ENCODE measurements at places on chromosomes 12 and 14.

GRCh38 chr14:73995977-73996378 is 23.1 kb downstream of the ENTPD5 start:
- no peak for DNase-seq

GRCh38 chr14:90940318-90940962 is 120.0 kb downstream of the RPS6KA5 start:
- DNase-seq: no peak

DNA sequence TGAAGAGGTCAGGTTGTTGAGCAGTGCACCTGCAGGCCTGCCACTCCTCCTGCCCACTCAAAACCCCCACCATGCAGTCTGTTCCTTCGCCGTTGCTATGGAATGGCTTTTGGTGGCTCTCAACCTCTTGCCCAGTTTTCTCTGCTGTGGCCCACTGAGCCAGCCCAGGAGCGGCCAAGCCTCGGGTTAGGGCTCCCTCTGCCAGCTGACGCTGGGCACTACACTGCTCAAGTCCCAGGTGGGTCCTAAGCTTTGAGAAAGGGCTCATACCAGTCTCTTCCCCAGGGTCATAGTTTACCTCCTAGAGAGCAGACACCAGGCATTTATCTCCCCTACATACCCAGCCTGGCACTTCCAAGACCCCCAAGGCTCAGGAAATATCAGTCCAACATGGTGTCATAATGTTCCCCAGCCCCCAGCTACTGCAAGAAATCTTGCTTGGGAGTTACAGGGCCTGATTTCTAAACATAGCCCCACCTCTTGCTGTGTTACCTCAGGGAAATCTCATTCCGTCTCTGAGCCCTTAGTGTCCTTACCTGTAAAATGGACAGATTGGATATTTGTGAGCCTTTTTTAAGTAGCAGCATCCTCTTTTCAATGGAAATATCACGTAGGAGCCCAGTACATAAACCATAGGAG is 59.4 kb downstream of the TSPAN11 start:
- DNase-seq: peak; percentile 46

GRCh38 chr12:124603100-124603541 is 35.7 kb upstream of the NCOR2 start:
- no peak for DNase-seq

GRCh38 chr14:21525571-21525961 is 580 bp downstream of the SALL2 start:
- DNase-seq: peak; percentile 72

- DNase-seq: no peak
Measured at GRCh38 chr14:98593361-98593761, 678.6 kb downstream of the BCL11B start.

- no peak for DNase-seq
Measured at GRCh38 chr14:52042371-52043289, 26.2 kb downstream of the NID2 start.

DNA sequence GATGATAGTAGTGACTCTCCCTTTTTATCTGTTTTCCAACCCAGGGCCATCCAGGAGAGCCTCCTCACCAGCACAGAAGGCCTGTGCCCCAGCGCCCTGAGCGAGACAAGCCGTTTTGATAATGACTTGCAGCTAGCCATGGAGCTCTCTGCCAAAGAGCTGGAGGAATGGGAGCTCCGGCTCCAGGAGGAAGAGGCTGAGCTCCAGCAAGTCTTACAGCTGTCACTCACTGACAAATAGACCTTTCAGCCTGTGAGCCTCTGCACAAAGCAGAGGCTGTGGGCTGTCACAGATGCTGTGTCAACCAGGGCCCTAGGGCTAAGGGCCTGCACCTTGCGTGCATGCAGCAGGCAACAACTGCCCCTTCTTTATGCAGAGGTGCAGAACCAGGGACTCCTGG is 11.0 kb downstream of the C12orf76 start:
- no peak for DNase-seq

DNA sequence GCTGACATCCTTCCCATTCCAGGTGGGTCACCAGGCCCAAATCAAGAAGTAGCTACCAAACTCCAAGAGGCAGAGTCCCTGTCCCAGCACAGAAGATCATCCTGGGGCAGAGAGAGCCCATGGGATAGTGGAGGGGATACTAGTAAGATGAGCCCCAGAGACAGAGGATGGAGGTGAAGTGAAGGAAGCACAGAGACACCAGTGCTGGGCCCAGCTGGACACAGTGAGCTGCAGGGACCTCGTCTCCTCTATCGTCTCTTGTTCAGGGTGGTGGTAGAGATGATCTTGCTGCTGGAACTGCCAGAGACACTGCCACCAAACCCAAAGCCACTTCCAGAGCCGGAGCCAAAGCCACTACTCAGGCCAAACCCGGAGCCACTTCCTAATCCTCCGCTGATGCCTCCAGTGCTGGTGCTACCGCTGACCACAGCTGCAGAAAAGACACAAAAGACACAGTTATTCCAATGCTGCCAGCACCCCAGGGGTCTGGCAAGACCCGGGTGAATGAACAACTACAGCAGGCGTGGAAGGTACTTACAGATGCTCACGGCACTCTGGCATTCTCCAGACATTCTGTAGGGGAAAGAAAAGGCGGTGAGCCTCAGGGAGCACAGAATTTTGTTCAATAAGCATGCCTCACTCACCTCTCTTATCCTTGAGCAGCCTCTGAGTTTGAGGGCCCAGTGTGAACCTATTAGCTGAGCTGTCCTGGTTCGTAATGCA is 6.9 kb downstream of the KRT4 start:
- DNase-seq: no peak

GRCh38 chr12:127559349-127560040 is 707.5 kb upstream of the TMEM132C start:
- peak; percentile 13 for DNase-seq

- DNase-seq: no peak
Measured at GRCh38 chr12:102483466-102483865, 3.1 kb upstream of the IGF1 start.

DNA sequence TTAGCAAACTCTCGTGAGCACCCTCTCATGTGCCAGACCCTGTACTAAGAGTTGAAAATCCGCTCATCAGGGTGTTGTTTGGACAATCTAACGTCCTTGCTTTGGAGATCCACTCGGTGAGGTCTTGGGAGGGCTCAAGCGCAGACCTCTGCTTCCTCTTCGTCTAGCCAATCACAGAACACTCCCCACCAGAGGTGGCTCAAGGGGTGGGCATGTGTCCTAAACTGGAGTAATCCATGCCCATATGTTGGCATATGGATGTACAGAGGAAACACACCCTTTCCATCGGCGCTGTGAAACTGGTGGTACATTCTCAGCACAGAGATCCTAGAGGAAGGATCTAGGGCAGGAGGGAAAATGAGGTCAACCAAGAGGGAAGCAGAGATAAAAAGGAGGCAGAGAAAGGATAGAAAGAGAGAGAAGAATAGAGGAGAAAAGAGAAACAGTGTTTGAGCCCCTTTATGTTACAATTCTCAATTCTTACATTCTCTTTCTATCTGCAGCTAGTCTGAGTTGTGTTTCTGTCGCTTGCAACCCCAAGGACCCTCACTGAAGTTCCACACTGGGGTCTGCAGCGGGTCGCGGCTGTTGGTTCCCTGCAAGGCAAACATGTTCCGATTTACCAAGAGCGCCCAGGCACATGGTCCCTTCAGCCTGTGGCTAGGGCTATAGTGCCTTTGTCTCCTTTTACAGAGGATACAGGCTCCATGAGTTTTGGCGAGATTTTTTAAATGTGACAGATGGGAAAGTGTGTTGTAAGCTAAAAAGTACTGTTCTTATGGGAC is 40.5 kb downstream of the DLK1 start:
- DNase-seq: no peak

DNA sequence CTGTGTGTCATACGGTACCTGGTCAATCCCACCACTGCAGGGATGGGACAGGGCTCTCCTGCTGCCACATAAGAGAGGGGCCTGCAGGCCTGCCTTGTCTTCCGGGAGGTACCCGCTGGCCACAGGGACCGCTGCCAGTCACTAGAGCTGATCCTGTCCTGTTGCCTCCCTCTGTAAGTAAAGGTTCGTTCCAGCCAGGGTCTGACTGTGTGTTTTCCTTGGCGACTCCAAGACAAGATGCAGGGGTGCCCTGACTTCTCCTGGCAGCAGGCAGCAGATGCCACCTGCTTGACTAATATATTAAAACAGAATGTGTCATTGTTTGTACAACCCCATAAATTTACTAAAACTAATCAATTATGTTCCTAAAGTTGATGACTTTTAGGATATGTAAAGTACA is 41.5 kb upstream of the ASPG start:
- no peak for DNase-seq

DNA sequence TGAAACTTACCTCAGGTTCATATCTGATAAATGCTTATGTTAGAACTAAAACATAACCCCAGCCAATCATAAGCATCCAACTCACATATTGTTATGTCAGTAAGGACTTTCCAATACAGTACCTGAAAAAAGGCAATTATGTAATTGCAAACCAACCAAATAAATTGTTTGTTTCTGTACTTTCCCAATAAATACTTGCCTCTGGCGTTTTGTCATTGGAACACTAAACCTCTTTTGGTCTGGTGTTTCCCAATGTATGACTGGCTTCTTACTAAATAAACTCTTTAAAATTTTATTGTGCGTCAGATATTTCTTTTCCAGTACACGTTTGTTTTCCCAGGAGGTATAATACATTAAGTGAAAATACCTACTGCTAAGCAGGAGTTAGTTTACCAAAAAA is 6.7 kb upstream of the PTPRB start:
- no peak for DNase-seq

DNA sequence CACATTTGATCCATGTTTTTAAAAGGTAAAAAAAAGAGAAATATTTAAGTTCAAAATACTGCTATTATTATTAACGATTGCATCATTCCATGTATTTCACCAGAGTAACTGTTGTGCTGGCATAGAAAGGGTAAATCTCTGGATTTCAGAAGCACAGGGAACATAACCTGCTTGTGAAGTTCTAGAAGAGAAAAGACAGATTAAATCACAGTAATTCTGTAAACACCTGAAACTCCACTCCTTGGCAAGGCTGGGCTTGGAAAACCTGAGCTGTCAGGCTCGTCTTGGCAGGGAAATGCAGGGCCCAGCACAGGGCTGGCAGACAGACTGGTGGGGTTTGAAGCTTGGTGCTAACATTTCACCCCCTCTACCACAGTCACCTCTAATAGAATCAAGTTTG is 35.1 kb downstream of the SVOP start:
- no peak for DNase-seq

DNA sequence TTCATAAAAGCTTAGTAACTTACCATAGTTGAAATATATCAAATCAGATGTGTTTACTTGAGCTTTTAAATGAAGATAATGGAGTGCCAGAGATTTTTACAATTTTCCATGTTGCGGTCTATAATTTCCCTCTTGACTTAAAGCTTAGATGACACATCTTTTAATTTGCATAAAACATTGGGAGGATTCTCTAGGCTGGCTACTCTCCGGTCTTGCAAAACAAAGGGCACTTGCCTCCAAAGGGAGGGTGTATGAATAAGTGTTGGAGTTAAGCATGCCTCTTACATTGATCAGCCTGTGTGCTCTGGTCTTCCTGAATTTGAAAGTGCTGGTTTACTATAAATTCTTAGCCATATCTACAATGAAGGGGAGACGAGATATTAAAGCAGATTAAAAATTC is 336.4 kb upstream of the NAV3 start:
- DNase-seq: no peak

GRCh38 chr14:89304972-89305703 is 111.9 kb downstream of the FOXN3 start:
- no peak for DNase-seq

- DNase-seq: no peak
Measured at GRCh38 chr14:65403231-65403630, 9.3 kb upstream of the FUT8 start.

DNA sequence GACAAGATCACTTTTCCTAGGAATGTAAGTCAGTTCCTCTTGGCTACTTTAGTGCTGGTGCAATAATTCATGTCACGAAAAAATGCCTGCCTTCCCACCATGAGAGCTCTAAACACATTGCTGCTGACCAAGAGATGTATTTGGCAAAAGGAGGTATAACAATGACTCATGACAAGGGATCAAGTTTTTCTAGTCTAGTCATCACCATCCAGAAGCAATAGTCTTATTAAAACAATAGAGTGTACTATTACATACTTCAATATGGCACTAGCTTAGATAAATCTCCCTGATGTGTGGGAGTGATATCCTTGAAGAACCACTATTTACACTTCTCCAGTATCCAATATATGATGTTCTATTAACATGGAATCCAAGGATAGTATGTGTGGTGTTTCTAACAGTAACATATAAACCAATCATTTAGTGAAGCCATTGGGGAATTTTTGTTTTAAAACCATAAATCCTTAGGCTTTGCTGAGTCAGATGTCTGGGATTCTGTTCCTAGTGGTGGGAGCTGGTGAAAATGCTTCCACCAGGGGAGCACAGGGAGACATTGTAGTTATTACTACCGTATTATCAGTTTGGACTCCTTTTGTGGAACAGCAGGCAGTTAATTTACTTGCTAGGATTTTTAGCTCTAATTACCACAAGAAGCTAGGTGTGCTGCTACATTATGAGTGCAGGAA is 1387.5 kb downstream of the LRFN5 start:
- DNase-seq: no peak

Measured in K562 (cell line).